Stimulated activated memory B cell treated with anti-CD40 and anti-IgM and Interleukin-4, amounts not matched to agents 10 μg/mL and 1 μg/mL and 100 μg/mL, for 72 hours (primary cell): ENCODE measurements at places on chromosomes 6 and 20.

GRCh38 chr20:37759761-37760209 is 66.0 kb downstream of the CTNNBL1 start:
- ATAC-seq, result no peak

DNA sequence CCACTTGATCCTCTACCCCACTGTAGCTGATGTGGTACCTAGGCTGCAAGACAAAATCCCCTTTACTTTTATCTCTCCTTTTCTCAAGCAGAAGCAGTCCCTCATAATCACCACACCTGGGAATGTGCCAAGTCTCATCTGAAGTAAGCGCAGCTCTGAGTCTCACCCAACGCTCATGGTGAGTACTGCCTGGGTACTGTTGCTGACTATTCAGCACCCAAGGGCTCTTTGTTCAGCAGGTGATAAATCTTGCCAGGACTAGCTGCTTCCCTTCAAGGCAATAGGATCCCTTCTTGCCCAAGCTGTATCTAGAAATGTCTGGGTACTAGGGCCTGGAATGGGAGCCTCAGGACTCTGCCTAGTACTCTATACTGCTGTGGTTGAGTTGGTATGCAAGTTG is 70.9 kb downstream of the GCLC start:
- ATAC-seq, result no peak

GRCh38 chr6:30071081-30071818 is 4.3 kb downstream of the PPP1R11 start:
- ATAC-seq, result no peak

DNA sequence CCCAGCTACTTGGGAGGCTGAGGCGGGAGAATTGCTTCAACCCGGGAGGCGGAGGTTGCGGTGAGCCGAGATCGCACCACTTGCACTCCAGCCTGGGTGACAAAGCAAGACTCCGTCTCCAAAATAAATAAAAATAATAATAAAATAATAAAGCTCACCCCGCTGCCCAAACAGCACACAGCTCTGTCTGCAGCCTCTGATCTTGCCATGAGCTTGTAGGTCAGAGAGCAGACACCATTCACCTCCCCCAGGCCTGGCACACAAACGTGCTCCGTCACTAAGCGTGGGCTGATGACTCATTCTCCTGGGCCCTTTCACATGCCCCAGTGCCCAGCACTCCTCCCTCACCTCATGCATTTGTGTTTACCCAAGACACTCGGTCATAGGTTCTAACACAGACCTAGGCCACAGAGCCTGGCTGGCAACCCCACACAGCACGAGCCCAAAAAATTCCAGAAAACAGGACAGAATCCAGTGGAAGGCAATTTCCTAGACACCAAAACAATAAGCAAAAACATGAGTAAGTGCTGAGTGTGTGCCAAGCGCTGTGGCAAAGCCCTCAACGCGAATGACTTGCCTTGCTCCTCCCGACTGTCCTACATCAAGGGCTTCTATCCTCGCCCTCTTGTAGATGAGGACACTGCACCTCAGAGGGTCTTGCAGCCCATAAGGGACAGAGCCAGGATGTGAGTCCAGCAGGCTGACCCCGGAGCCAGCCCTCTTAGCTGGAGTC is 18.0 kb downstream of the ATP9A start:
- ATAC-seq, result peak; percentile 72

GRCh38 chr6:106546691-106547414 is 82.4 kb downstream of the RTN4IP1 start:
- peak; percentile 92 for ATAC-seq

GRCh38 chr6:89154131-89154530 is 8.3 kb downstream of the PM20D2 start:
- ATAC-seq, result no peak

DNA sequence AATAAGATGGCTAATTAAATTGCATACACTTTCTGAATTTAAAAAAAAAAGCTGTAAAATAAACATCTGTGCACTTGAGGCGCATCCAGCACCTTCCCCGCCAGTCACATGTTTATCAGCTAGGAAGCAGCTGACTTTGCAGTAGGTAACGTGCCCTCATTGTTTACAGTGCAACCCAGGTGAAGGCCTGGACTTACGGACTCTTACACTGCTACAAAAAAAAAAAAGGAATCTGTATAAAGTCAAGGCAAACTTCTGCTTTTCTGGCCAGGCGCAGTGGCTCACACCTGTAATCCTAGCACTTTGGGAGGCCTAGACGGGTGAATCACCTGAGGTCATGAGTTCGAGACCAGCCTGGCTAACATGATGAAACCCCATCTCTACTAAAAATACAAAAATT is 327.8 kb downstream of the CDH4 start:
- no peak for ATAC-seq

DNA sequence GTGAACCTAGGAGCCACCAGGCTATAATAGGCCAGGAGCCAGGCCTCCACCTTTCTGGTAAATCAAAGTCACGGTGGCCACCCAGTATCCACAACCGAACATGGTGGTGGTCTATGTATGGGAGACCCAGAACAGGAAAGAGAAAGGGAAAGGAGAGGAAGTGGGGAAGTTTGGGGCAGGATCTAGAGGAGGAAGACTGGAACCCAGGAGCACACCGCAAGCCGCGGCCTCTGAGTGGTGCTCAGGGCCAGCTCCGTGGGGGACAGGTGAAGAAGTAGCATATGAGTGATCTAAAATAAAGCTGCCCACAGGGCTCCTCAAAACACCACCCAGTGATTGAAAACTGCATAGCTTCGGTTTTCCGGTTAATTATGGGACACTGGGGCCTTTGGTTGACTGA is 214.8 kb downstream of the ZDHHC14 start:
- no peak for ATAC-seq

DNA sequence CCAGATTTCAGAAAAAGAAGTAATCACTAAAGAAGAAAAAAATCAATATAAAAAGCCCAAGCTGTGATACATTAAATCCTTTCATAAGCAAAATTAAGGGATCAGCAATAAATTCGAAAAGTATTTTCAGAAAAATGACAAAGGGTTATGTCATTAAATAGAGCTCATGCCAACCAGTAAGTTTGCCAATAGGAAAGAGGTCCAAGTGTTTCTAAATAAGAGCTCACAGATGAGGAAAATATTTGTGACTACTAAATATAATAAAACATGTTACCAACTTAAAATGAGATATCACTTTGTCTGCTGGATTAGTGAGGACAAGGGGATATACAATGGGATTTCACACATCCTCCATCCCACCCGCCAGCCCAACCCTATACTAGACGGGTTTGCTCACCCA is 140.3 kb upstream of the EYA4 start:
- ATAC-seq, result no peak

- peak; percentile 79 for ATAC-seq
Observed at GRCh38 chr6:33696548-33697518, 14.7 kb downstream of the UQCC2 start.

DNA sequence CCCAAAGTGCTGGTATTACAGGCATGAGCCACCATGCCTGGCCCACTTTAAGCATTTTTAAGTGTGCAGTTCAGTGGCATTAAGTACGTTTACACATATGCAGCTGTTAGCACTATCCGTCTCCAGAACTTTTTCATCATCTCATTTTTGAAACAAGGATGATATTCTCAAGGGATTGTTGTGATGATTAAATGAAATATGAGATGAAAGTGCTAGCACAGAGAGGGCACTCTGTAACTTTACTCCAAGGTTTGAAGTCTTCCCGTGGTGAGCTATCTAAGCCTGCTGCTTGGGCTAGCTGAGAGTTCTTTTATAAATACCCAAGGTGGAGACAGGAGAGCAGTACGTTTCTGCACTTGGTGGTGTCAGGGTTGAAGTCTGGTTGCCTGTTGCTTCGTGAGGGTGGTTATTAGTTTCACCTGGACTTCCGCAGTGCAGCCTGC is 6.6 kb downstream of the TM9SF4 start:
- ATAC-seq, result no peak

GRCh38 chr6:84269947-84270733 is 42.7 kb upstream of the CEP162 start:
- ATAC-seq, result no peak

DNA sequence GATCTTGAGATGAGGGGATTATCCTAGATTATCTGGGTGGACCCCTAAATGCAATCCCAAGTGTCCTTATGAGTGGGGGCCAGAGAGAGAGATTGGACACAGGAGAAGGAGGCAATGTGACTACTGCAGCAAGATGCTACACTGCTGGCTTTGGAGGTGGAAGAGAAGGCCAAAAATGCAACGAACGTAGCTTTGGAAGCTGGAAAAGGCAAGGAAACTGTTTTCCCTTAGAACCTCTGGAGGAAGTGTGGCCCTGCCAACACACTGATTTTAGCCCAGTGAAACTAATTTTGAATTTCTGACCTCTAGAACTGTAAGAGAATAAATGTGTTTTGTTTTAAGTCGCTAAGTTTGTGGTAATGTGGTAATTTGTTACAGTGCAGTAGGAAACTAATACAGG is 15.7 kb downstream of the PPARD start:
- no peak for ATAC-seq

DNA sequence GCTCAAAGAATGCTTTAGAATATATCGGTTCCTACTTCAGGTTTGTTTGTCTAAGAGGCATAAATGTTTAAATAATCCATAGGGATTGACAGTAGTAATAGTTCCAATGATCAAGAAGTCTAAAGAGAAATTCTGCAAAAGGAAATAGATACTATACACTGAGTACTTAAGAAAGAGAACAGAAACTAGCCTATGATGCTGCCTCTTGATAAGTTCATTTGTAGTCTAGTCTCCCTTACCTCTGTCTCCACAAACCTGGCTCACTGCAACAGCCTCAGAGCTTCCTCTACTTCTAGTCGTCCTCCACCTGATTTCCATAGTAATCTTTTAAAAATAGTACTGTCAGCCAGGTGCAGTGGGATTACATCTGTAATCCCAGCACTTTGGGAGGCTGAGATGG is 511.8 kb downstream of the LMBRD1 start:
- ATAC-seq, result no peak

- no peak for ATAC-seq
Observed at GRCh38 chr6:100301731-100302130, 163.0 kb downstream of the SIM1 start.

- no peak for ATAC-seq
Observed at GRCh38 chr6:132246120-132246617, 155.1 kb downstream of the MOXD1 start.
